ENCODE measurements at places on chromosomes 4 and X.
A peak's percentile ranks its signal among the peaks of the same experiment; 100 is the strongest.

GRCh38 chr4:143390764-143391163 is 54.1 kb downstream of the GAB1 start:
- DNase-seq = no peak

- no peak for DNase-seq
Observed at GRCh38 chr4:139988863-139989765, 164.9 kb downstream of the MAML3 start.

- DNase-seq = no peak
Observed at GRCh38 chr4:178173771-178174170, 731.5 kb upstream of the AGA start.

DNA sequence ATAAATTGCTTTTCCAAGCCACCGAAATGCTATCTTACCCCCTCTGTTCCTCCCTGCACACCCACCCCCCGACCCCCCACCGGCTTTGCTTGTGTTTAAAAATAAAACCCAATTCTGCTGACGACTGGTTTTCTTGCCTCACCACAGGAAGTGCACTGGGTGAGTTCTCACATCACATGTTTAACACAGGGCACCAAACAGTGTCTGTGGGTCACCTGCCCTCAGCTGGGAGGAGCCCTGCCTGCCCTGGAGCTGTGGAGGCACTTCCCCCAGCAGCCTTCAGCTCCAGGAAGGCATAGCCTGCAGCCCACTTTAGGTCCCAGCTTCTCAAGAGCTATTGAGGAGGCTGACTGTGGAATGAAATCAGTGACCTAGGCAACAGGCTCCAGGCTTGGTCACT is 8.8 kb downstream of the TMEM255A start:
- DNase-seq = no peak

DNA sequence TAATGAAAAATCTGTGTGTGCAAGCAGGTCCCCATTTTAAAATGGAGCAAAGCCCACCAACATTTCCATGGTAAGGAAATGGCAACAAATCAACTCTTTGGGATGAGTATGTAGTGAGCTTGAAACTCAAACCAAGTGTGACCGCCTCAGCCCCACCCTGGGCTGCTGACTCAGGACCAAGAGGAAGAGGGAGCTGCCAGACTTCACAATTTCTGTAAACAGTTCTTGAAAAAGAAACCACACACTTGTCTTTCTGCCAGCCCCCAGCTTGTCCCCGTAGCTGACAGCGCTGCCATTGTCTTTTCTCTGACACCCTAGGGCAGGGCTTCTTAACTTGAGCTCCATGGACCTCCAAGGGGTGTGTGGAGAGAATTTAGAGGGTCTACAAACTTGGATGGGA is 10.3 kb downstream of the RTL5 start:
- peak; percentile 32 for DNase-seq

- DNase-seq = no peak
Observed at GRCh38 chr4:4659871-4660651, 118.2 kb upstream of the STX18 start.

- DNase-seq = no peak
Observed at GRCh38 chr4:5797866-5798265, 86.9 kb downstream of the EVC start.

DNA sequence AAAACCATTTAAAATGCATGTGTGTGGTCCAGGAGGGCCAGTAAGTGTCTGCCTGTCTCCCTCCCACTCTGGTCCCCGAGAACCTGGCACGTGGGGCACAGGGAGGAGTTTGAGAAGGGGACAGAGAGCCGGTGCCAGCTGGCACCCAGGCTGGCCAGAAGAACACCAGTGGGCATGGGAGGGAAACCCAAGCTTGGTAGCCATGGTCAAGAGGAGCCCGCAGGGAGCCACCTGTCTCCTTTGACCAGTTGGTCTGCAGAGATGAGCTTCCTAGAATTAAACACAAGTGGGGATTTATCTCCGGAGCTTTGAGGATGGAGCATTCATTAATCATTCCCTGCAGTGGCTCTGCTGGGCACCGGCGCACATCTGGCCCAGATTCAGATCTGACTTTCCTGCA is 41.6 kb downstream of the HMX1 start:
- no peak for DNase-seq

DNA sequence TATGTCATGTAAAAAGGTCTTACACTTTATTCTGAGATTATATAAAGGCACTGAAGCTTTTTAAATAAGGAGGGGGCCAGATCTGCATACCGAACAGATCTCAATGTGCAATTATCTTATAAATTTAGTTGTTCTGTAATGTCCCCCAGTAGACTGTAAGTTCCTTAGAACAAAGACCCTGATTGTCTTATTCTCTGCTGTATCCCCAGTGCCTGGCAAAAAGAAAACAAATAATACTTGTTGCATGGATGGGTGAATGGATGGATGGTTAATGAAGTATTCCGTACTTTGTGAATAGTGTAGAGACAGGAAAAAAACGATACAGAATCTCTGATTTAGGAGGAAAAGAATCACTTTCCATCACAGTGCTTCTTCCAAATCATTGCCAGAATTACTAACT is 141.5 kb downstream of the CHM start:
- no peak for DNase-seq

GRCh38 chrX:15881381-15881897 is 26.8 kb upstream of the AP1S2 start:
- no peak for DNase-seq

DNA sequence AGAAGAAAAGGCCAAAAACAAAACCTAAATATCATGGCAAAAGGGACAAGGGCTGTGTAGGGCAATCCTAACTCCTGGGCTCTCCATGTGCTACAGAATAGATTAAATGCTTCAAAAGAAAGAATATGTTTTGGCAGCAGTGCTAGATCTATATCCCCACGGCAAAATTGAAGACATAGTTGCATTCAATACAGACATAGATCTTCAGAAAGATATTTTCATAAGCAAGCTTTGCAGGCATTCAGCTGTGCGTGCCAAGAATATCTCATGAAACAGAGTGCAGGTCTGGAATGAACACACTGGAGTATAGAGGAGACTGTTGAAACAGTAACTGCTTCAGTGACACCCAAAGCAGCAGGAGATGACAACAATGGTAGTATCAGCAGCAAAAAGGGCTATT is 1476.9 kb downstream of the ARAP2 start:
- no peak for DNase-seq

DNA sequence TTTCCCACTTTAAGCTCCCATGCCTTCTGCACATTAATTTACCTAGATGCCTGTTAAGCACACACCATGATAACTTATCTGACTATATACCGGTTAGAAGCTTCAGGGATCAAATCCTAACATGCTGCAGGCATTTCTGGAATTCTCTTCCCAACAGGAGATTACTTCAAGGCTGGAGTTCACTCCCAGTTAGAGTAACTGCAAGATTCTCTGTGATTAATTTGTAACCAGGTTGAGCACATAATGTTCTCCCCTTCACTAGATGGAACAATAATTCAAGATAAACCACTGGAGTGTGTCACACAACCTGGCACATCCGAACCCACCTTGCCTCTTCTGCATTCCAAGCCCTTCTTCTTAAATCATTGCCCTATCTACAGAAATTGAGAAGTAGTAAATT is 11.8 kb upstream of the UGT2A3 start:
- no peak for DNase-seq

- DNase-seq = peak; percentile 10
Observed at GRCh38 chr4:184762100-184762499, 28.2 kb upstream of the CENPU start.

DNA sequence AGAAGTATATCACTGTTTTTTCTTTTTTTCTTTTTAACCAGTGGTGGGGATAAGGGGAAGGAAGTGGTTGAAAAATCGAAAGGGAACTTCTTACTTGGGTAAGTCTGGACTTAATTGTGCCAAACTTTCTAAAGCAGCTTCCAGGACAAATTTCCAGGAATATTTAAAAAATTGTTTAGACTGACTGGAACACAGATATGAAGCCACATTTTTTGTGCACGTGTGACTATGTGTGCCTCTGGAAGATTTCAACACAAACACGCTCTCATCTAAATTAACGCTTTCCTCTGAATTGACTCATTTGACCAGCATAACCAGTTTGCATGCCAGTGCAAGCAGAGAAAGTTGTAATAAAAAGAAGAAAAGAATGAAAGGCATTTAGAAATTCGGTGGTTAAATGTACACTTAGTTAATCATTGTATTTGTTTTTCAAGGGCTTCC is 18.8 kb upstream of the YTHDC1 start:
- no peak for DNase-seq

- no peak for DNase-seq
Observed at GRCh38 chrX:129818123-129818522, 25.6 kb downstream of the ZDHHC9 start.

DNA sequence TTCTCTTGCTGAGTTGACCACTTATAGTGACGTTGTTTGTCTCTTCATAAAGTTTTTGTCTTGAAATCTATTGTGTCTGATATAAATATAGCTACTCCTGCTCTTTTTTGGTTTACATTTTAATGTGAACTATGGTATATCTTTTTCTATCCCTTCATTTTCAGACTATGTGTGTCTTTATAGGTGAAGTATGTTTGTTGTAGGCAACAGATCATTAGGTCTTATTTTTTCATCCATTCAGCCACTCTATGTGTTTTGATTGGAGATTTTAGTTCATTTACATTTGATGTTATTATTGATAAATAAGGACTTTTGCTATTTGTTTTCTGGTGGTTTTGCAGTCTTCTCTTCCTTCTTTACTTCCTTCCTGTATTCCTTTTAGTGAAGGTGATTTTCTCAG is 44.0 kb upstream of the SLC16A2 start:
- no peak for DNase-seq

GRCh38 chr4:83405844-83406816 is 49.5 kb downstream of the HELQ start:
- no peak for DNase-seq

DNA sequence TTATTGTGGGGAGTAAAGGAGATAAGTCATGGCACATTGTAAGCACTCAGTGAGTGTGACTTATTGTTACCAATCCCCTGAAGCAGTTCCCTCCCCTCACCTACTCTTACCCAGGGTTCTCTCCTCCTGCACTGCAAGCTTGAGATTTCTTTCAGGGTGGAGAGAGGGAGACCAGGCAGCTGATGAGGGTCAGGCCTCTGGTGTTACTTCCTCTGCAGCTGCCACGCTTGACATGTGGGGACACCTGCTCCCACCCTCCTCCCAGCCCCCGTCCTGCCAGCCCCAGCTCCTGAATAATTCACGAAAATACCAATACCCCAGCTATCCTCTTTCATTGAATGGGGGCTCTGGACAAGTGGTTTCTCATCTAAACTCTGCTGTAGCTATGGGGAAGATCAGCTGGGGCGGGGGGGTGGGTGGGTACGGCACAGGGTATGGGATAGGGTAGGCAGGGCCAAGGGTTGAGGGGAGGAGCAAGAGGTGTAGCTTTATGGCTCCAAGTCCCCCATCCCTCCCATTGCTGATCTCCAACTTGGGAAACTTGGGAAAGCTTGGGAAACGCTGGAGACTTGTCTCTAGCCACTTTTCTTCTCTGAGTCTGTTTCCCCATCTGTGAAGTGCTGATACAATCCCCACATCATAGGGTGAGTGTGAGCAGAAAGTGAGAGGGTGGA is 148.5 kb upstream of the PJA1 start:
- DNase-seq = no peak

DNA sequence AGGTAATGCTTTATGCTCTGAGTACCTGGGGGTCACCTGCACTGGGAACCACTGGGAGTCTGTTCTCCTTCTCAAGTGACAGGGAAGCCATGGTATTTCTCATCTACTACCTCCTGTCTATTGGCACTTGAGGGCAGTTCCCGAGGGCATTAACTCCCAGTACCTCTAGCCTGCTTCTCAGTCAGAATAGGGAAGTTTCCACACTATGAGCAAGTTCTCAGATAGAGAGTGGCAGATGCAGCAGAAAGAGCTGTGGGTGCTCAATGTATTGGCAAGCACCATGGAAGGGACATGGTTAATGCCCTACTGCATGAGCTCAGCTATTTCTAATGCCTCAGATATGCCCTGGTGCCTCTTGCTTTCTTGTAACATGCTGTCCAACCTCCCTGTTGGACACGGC is 74.1 kb downstream of the ANOS1 start:
- no peak for DNase-seq

DNA sequence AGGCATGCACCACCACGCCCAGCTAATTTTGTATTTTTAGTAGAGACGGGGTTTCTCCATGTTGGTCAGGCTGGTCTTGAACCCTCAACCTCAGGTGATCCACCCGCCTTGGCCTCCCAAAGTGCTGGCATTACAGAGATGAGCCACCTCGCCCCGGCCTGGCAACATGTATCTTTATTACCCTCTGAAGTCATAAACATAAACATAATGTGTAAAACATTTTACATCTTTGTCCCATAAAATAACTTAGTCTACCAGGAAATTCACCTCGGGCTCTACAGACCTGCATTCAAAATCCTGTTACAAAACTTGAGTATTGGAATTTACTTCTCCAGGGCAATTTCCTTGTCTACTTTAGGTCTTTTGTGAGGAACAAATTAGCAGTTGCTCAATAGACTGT is 68.1 kb upstream of the DUSP21 start:
- no peak for DNase-seq

DNA sequence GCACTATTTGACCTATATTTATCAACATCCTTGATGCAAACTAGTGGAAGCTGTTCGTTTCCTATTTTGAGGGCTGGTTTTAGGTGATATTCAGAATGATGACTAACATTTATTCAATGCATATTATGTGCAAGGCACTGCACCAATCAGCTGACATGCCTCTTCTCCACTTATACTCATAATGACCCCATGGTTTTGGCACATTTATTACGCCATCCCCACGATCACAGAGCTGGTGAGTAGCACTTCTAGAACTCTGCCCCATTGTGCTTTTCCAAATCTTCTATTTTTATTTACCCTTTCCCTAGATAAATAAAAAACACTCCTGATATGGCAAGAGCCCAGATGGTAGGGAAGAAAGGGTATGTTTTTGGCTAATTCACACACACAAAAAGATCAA is 13.1 kb downstream of the SCML1 start:
- DNase-seq = no peak

DNA sequence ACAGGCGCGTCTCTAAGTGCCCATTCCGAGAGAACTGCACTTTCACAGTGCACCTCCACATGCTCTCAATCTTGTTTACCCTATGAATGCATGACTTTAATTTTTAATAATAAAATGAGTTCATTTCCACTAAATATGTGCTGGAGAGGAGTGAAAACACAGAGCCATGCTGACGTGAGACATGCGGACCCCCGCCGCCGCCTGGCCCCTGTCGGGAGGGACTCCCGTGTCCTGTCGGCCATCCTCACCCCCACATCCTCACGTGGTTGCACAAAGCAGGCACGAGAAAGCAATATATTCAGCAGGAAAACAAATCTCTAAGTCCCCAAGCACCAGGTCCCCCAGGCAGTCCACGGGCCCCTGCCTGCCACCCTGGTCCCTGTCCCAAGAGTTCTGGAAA is 23.1 kb downstream of the PPP2R2C start:
- no peak for DNase-seq

DNA sequence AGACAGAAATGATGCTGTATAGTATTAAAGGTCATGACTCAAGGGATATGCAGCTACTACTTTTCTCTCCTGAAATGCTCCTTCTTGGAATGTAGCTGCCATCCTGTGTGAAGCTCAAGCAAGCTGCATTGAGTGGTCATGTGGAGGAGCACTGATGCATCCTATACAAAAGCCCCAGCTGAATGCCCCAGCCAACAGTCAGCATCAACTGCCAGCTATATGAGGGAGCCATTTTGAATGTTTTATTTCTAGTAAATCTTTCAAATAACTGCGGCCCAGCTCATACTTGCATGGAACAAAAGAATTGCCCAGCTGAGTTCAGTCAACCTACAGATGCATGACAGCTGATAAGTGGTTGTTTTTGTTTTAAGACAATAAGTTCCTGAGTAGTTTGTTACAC is 165.0 kb upstream of the GEMIN8 start:
- no peak for DNase-seq
